ENCODE measurements at places on chromosomes 1 and 21. TPM values are rescaled to one million over a fixed set of nuclear protein-coding genes. Genes with fewer than 3 reads are reported as not detected.

DNA sequence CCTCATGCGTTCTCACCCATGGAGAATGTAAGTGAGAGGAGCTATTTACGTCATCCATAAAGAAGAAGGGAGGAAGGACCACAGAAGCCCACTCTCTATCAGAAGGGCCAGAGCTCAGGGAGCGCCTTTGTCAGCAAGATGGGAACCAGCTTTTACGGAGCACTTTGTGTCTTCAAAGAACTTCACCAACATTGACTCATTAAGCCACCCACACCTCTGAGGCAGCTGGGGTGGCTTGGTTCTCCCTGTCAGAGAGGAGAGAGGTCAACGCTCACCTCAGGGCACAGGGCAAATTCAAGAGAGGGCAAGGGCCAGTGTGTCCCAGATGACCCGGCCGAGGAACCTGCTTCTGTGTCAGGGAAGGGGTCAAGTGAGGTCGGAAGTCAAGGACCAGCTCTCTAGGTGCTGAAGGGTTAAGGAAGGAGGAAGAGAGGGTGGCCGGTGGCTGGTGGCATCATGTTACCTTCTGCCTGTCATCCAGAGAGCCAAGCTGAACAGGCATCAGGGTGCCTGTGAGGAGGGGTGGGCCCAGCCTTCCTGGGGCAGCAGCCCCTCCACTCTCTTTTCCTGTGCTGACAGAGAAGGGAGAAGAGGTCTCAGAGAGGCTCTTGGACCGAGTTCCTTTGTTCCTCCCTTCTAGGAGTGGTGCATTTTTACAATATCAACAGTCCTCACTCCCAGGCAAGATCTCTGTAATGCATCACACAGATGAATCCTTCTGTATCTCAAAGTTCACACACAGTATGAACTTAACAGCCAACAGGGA, 109.0 kb downstream of the ETS2 start:
- peaks cover 47% of the 10 kb centered on the region for H3K4me1 ChIP-seq
- no peak overlapping the region for H3K4me3 ChIP-seq
- no peak overlapping the region for H3K27ac ChIP-seq
- H3K36me3 ChIP-seq, result no peaks in the 10 kb centered on the region
- no peaks in the 10 kb centered on the region for H3K27me3 ChIP-seq

DNA sequence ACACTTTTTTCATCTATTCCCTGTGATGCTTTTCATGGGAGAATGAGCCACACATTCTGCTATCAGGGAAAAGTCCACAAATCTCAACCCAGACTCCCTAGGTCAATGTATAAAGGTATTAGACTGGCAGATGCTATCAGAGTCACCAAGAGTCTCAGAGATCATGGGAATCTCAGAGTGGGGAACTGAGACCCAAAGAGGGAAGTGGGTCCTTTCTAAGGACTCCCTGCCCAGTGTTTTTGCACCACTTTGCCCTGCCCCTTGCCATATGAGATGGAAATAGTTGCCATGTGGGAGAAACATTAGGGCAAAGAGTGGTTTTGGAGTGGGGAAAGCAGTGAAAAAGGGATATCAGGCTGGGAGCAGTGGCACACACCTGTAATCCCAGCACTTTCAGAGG, 19.1 kb upstream of the AZIN2 start:
- H3K27ac ChIP-seq, result no peak overlapping the region
- no peaks in the 10 kb centered on the region for H3K36me3 ChIP-seq
- no peak overlapping the region for H3K4me3 ChIP-seq
- no peak for DNase-seq
- H3K4me1 ChIP-seq, result no peaks in the 10 kb centered on the region
- no peaks in the 10 kb centered on the region for H3K27me3 ChIP-seq

Gene TFF3
- total RNA-seq, result 5.9 TPM

DNA sequence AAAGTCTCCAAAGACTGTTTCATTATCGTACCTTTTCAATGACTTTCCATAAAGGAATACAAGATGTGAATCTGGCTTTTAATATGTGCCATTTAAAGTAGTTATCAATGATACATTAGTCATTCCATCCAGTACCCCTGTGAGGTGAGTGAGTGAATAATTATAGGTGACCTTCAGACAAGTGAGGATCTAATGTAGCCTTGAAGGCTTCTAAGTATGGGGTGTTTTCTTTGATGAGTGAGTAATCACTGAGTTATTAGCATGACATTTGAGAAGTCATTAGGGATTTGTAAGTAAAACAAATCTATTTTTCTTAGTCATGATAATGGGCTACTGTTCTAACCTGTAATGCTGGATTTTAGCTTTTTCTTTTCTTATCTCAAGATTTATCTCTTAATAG, 831.4 kb downstream of the ADGRL2 start:
- no peak overlapping the region for H3K27ac ChIP-seq
- no peak overlapping the region for H3K4me3 ChIP-seq
- no peaks in the 10 kb centered on the region for H3K36me3 ChIP-seq
